ENCODE measurements at places on chromosomes 4 and X.

DNA sequence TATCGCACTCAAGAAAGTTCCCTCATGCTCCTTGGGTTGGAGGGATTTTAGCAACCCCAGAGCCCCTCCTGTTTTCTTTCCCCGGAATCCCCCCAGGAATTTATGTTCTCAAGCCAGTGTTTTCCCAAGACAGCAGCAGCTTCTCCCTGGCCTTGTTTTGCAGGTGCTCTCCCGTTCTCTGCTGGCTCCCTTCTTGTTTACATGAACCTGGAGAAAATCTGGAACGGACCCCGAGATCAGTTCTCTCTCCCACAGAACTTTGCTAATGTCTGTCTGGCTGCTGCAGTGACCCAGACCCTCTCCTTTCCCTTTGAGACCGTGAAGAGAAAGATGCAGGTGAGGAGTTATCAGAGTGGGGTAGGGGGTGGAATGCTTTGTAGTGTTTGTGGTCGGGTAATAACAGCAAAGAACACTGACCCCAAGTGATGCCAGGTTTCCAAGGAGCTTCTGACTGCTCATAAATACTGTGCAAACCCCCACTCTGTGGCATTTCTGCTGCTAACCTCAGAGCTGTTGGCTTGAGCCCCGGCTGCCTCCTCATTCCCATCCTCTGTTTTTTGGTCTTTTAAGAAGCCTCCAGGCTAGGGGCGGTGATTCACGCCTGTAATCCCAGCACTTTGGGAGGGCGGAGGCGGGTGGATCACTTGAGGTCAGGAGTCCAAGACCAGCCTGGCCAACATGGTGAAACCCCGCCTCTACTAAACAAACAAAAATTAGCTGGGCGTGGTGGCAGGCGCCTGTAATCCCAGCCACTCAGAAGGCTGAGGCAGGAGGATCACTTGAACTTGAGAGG, 11.1 kb downstream of the SLC25A43 start:
- H3K4me3 ChIP-seq, result no peak overlapping the region
- H3K36me3 ChIP-seq, result no peaks in the 10 kb centered on the region
- H3K27me3 ChIP-seq, result no peaks in the 10 kb centered on the region
- peak; percentile 88 for DNase-seq
- no peaks in the 10 kb centered on the region for H3K4me1 ChIP-seq

DNA sequence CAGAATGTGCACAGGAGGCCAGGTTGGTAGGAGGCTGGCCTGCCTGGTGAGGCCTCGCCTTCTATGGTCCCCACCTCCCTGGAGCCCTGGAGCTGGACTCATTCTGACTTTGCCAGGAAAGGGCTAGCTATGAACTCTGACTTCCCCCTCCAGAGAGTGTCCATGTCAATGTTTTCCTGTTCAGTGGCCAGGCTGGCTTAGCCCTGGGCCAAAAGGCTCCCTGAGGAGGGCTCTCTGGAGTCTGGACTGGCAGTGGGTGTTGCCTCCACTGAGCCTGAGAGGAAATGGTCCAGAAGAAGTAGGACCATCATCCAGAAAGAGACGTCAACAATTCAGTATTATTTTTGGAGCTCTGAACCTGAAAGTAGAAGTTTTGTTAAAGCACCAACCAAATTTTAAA, 178.7 kb downstream of the CHIC2 start:
- no peaks in the 10 kb centered on the region for H3K27me3 ChIP-seq
- DNase-seq, result no peak
- peaks cover 6% of the 10 kb centered on the region for H3K4me1 ChIP-seq

GRCh38 chr4:174222266-174222872, 61.1 kb downstream of the FBXO8 start:
- peaks cover under 1% of the 10 kb centered on the region for H3K4me1 ChIP-seq
- H3K4me3 ChIP-seq, result no peak overlapping the region
- peaks cover 27% of the 10 kb centered on the region for H3K27me3 ChIP-seq
- H3K27ac ChIP-seq, result no peak overlapping the region
- DNase-seq, result peak; percentile 45
- H3K36me3 ChIP-seq, result no peaks in the 10 kb centered on the region

DNA sequence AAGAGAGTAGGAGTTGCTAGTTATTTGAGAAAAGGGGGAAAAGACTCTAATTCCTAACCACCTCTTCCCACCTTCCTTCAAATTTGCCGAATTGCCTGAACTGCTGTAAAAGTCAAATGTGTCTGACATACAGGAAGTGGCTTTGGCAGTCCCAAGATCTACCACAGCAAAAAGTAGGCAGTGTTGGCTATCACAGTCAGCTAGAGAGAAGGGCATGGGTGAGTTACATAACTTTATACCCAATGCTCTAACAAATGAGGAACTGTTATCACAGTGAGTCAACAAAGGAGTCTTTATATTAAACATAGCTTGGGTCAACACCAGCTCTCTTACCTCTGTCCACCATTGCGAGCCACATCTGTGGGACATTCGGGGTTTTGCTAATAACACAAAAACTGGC, 2.4 kb upstream of the MBNL3 start:
- no peaks in the 10 kb centered on the region for H3K4me1 ChIP-seq
- no peaks in the 10 kb centered on the region for H3K36me3 ChIP-seq
- no peak for DNase-seq
- H3K27me3 ChIP-seq, result peaks cover 51% of the 10 kb centered on the region

DNA sequence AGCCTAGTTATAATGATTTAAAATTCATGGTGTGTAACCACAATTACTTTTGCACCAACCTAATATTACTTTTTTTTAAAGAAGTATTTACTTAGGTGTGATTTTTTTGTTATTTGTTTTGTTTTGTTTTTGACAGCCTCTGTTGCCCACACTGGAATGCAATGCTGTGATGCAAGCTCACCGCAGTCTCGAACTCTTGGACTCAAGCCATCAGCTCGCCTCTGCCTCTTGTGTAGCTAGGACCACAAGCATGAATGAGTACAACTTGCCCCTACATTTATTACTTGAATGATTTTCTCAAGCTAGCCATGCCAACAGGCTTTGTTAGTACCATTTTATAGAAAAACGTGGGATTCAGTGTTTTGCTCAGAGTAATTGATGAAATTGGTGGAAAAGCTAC, 488.8 kb upstream of the CPEB2 start:
- DNase-seq, result peak; percentile 57
- H3K27me3 ChIP-seq, result no peaks in the 10 kb centered on the region
- H3K36me3 ChIP-seq, result no peaks in the 10 kb centered on the region

DNA sequence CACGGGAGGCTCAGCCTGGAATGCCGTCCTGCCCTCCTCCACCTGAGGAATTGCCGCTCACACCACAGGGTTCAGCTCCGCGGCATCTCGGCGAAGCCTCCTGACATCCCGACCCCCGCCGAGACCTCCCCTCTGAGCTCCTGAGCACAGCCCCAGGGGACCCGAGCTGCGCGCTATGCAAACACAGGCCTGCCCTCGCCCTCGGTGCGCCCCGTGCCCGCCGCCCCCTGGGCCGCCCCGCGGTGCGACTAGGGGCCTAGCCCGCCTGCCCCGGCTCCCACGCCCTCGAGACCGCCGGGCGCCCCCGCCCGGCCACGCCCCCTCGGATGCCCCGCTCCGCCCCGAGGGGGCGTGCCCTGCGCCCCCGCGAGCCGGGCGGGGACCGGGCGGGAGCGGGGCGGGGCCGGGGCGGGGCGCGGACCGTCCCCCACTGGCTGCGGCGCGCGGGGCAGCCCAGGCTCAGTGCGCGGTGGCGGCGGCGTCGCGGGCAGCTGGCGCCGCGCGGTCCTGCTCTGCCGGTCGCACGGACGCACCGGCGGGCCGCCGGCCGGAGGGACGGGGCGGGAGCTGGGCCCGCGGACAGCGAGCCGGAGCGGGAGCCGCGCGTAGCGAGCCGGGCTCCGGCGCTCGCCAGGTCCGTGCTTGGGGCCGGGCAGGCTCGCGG, at the start of gene FGFR3:
Gene FGFR3 (plus strand): TSS at position 462 of the 664 bp plus-strand sequence. CDS start 642 bp downstream, outside the sequence.
- H3K36me3 ChIP-seq, result no peaks in the 10 kb centered on the region
- H3K27me3 ChIP-seq, result no peaks in the 10 kb centered on the region
- H3K4me3 ChIP-seq, result peak within 1 kb of the TSS; percentile 54
- peak; percentile 34 for DNase-seq
- H3K4me1 ChIP-seq, result peaks cover 16% of the 10 kb centered on the region

- no peaks in the 10 kb centered on the region for H3K27me3 ChIP-seq
- peak within 1 kb of the TSS; percentile 32 for H3K4me3 ChIP-seq
- peaks cover 7% of the 10 kb centered on the region for H3K4me1 ChIP-seq
- H3K36me3 ChIP-seq, result no peaks in the 10 kb centered on the region
- peak; percentile 97 for DNase-seq
These were observed at the start of gene SPATA4 for GRCh38 chr4:176195184-176195978. Gene SPATA4, minus strand, starts transcription at chr4:176195585. Its CDS starts 23 bp downstream, at chr4:176195562.

DNA sequence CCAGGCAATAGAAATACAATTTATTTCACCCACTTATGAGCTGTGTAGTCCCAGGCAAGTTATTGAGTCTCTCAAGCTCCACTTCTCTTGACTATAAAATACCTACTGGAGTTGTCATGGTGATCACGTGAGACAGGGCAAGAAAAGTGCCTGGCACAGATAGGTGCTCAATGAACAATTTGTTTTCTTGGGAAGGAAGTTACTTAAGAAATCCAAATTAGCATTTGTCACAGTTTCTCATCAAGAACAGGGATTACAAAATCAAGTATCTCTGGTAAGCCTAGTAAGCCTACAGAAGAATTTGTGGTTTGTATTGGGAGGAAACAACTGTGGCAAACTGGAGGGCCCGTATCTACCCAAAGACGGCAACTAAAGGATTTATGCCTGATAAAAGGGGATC, 37.5 kb upstream of the RASGEF1B start:
- no peak overlapping the region for H3K27ac ChIP-seq
- no peaks in the 10 kb centered on the region for H3K4me1 ChIP-seq
- DNase-seq, result no peak
- H3K36me3 ChIP-seq, result no peaks in the 10 kb centered on the region
- H3K4me3 ChIP-seq, result no peak overlapping the region

- no peaks in the 10 kb centered on the region for H3K4me1 ChIP-seq
- no peaks in the 10 kb centered on the region for H3K27me3 ChIP-seq
- no peak for DNase-seq
- no peaks in the 10 kb centered on the region for H3K36me3 ChIP-seq
These were observed 2.2 kb downstream of the EMD start for GRCh38 chrX:154381271-154381670.

- peak; percentile 57 for DNase-seq
- H3K4me1 ChIP-seq, result peaks cover 31% of the 10 kb centered on the region
- H3K27me3 ChIP-seq, result no peaks in the 10 kb centered on the region
- no peak overlapping the region for H3K4me3 ChIP-seq
- H3K27ac ChIP-seq, result peak overlapping the region; percentile 63
These were observed 251.4 kb upstream of the DDX53 start for GRCh38 chrX:22748093-22748999.

- no peaks in the 10 kb centered on the region for H3K4me1 ChIP-seq
- no peak within 1 kb of the TSS for H3K4me3 ChIP-seq
- DNase-seq, result no peak
- no peaks in the 10 kb centered on the region for H3K36me3 ChIP-seq
These were observed at the start of gene UGT2B7 for GRCh38 chr4:69096111-69096656. Gene UGT2B7, plus strand, starts transcription at chr4:69096474. Its CDS starts 47 bp downstream, at chr4:69096521.

DNA sequence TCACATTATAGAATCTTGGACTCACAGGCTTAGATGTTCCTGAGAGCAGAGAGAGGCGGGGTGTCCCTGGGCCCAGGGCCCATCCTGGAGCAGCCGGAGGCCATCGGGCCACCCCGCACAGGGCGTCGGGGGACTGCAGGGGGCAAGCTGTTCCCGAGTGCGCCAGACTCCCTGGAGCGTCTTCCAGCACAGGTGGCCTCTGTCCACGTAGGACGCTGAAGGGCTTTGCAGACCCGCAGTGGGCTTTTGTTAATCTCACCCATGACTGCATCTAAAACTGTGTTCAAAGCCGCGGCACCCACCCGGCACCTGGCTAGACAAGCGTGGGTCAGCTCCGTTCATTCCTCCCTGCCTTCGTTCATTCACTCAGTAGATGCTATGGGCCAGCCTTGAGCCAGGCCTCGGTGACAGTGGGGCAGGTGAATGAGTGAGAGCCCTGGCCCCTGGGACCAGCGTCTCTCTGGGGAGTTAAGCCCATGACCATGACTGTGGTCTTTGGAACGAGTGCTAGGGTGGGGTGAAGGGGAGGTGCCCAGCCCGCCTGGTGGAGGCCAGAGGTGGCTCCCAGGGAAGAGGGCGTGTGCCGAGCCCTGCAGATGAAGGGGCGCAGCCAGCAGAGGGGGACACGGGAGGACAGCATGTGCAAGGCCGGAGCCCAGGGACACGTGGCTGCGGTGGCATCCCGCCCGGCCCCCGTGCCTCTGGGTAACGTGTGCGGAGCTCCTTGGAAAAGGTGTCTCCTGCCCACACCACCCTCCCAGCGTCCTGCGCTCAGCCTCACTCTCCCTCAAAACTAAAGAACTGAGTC, 98.3 kb downstream of the HMX1 start:
- H3K27me3 ChIP-seq, result no peaks in the 10 kb centered on the region
- no peak overlapping the region for H3K27ac ChIP-seq
- DNase-seq, result no peak

DNA sequence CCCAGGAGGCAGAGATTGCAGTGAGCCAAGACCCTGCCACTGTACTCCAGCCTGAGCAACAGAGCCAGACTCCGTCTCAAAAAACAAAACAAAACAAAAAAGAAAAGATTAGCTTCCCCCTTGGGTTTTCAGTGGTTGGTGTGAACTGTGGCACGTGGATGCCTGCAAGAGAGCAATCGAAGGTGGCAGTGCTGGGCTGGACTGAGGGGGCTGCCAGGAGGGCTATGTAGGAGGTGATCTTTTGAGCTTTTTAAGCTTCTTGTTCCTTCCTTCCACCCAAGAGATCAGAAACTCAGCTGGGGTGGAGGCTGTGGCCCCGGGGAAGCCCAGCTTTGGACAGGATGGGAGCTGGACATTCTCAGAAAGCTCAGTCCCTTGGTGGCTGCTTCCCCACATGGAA, 49.6 kb downstream of the PRPS1 start:
- H3K27me3 ChIP-seq, result no peaks in the 10 kb centered on the region
- H3K36me3 ChIP-seq, result no peaks in the 10 kb centered on the region
- H3K27ac ChIP-seq, result no peak overlapping the region
- DNase-seq, result peak; percentile 49

- H3K27me3 ChIP-seq, result no peaks in the 10 kb centered on the region
- no peaks in the 10 kb centered on the region for H3K36me3 ChIP-seq
- H3K4me3 ChIP-seq, result no peak overlapping the region
- peaks cover 4% of the 10 kb centered on the region for H3K4me1 ChIP-seq
- no peak for DNase-seq
- H3K27ac ChIP-seq, result no peak overlapping the region
These were observed 53.5 kb downstream of the CHST7 start for GRCh38 chrX:46627062-46627461.

DNA sequence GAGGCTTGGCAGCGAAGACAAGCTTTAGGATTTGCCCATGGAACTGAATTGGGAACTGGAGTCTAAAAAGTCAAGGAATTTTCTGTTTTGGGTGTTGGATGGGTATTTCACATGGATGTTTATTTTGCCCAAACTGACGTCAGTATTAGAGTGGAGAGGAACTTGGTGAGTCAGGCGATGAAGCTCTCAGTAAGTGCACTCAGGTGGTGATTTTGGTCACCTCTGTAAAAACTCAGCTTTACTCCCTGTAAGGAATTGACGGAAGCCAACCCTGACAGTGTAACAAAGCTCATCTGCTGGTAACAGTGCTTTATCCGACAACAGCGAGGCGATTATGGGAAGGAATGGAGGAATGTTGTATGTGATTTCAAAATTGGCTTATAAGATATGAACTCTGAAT, 77.0 kb upstream of the PGRMC2 start:
- H3K36me3 ChIP-seq, result no peaks in the 10 kb centered on the region
- H3K27ac ChIP-seq, result no peak overlapping the region
- H3K4me3 ChIP-seq, result no peak overlapping the region
- no peaks in the 10 kb centered on the region for H3K27me3 ChIP-seq
- no peaks in the 10 kb centered on the region for H3K4me1 ChIP-seq
- DNase-seq, result no peak

GRCh38 chrX:8306291-8306925, 135.3 kb upstream of the VCX2 start:
- H3K27ac ChIP-seq, result no peak overlapping the region
- H3K4me3 ChIP-seq, result no peak overlapping the region
- H3K27me3 ChIP-seq, result no peaks in the 10 kb centered on the region
- no peak for DNase-seq
- no peaks in the 10 kb centered on the region for H3K36me3 ChIP-seq

GRCh38 chr4:68271851-68272357, 26.4 kb upstream of the TMPRSS11B start:
- no peaks in the 10 kb centered on the region for H3K4me1 ChIP-seq
- no peaks in the 10 kb centered on the region for H3K27me3 ChIP-seq
- peak overlapping the region; percentile 8 for H3K4me3 ChIP-seq
